ENCODE measurements at places on chromosomes 3 and 15.

DNA sequence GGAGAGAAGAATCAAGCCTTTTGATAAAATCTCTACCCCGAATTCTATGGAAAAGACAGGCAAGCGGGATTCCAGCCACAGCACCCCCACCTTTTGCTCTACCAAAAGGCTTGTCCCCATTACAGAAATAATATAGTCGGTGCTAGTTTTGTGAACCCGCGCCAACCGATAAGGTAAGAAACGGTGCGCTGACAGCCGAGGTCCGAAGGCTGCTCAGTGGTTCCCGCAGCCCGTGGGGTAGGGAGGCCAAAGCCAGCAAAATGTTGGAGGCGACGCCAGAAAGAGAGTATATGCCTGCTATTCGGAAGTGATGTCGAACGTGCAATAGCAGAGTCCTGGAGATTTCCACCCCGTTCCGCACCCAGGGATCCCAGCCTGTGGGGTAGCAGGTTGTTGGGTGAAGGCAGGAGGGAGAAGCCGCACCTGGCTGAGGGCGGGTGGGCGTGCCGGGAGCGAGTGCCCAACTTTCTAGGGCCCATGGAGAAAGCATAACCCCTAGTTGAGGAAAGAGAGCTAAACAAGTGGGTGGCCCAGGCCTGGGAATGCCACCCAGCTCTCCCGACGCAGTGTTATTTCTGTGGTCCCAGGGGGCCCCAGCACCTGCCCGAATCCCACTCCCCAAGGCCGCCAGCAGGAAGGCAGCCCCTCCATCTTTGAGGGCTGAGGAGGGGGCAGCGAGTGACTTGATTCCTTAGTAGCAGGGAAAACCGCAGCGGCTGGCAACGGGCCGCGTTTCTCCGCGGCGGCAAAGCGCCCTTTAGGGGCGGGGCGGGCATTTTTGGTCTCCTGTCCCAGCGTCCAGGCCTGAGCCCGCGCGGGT lies 7.9 kb upstream of the SOX2 start:
- no peak for DNase-seq

- DNase-seq, result no peak
These were observed 101.8 kb downstream of the XXYLT1 start for GRCh38 chr3:195169011-195169649.

DNA sequence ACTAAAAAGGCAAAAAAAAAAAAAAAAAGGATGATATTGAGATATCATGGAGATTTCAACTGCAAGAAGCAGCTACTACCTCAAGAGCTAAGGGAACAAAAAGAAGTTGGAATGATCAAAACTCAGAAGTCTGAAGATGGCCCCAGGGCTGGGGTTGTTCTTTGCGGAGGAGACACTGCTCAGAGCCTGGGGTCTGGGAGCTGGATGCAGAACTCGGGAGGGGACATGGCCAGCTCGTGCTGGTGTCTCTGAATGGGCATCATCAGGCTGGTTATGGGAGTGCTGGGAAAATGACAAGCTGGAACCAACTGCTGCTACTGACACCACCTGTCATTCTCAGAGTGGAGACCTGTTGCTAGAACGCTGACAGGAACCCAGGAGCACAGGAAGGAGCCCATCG lies 14.2 kb upstream of the ADIPOQ start:
- DNase-seq, result no peak

DNA sequence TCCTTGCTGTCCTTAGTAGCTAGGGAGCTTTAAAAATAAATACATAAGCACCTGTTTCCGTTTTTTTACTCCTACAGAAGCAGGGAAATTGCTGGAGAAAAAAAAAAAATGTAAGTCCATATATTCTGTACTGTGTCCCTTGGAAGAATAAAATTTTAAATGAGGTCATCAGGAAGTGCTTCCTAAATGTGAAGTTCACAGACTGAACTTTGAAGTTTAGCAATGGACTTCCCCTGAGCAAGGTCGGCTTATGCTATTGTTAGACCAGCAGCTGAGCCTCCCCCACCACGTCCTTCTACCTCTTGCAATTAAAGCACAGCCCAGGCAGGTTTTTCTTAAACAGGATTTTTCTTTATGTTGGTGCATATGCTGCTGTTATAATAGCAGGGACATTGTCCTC lies 26.3 kb downstream of the LIPC start:
- DNase-seq, result no peak
